ENCODE measurements at places on chromosomes 5 and 9.

DNA sequence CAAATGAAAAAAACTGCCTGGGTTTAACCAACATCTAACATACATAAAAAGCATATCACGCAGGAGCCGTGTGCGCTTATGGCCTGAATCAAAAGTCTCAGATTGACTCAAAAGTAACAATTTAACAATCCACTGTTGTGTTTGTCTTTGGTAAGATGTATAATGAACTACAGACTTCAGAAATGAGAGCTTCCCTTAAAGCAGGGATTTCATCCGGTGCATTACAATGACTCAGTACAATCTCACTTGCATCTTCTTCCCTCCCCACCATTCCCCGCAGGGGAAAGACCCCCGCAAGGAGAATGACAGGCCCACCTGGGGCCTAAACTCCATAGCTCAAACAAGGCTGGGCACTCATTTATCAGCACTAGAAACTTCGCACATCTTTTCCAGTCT lies 1.4 kb downstream of the ZFR start:
- DNase-seq: peak; percentile 28

GRCh38 chr9:130681769-130682420 lies 11.7 kb upstream of the EXOSC2 start:
- DNase-seq: peak; percentile 52

DNA sequence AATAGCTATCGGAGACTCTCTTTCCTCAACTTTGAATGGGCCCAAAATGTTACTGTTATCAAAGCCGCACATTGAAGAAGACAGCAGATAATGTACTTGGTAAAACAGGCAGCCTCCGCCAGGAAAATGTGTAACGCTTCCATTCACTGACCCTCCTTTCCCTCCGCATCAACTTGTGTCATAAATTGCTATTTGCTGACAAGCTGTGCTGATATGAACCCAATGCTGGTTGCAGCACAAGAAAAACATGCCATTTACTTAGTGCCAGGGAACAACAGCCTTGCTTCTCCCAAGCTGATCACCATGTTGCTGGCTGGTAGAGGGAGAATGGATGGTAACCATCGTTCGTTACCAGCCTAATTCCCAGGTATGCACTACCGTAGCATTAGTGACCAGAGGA lies 162.6 kb upstream of the PPP1R2B start:
- no peak for DNase-seq

GRCh38 chr5:167939686-167940085 lies 351.8 kb upstream of the WWC1 start:
- no peak for DNase-seq

GRCh38 chr5:139709582-139710318 lies 61.6 kb downstream of the CXXC5 start:
- DNase-seq: peak; percentile 76

DNA sequence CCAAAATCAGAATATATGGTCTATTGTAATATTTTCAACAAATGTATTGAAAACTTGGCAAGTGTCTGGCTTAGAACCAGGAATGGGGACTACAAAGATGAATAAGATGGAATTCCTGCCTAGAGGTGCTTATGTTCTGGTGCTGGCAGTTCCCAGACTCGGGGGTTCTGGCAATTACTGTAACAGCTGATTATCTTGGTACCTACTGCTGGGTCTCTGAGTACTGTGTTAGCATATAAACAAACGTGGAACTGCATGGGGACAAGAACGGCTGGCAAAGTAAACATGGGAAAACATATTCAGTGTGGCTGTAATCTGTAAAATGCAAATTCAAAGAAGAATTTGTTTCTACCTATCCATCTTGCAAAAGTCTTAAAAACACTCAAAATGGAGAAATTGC lies 89.9 kb downstream of the SLC24A2 start:
- DNase-seq: no peak

GRCh38 chr5:92514896-92515295 lies 1066.1 kb downstream of the NR2F1-AS1 start:
- no peak for DNase-seq

- DNase-seq: no peak
These were observed 92.3 kb upstream of the SPATA31C2 start for GRCh38 chr9:88230612-88231011.

DNA sequence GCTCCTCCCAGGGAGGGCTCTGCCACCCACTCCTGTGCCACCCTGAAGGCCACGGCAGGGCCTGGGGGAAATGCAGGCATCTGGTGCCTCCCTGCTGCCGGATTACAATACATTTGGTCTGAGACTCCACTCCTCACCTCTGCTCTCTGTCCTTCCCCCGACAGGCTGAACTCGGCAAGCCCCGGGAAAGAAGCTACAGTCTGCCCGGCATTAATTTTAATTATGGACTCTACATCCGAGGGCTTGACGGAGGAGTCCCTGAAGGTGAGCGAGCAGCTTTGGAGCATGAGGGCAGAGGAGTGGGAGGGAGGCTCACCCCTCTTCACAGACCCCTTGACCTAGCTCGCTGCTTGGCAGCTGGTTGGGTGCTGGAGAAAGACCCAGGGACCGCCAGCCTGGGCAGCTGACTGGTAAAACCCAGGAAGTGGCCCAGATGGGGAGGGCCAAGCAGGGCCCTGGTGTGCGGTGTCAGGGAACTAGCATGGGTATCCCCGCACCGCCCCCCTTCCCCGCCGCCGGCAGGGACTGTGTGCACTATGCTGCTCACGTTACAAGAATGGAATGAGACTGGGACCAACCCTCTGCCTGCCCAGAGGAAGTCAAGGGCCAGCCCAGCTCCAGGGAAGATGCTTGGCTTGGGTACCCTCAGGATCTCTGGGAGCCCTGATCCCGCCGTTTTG lies 83.7 kb upstream of the BARHL1 start:
- DNase-seq: no peak

GRCh38 chr5:665956-666711 lies 27.0 kb downstream of the TPPP start:
- DNase-seq: no peak

- no peak for DNase-seq
These were observed 23.9 kb downstream of the FGF10 start for GRCh38 chr5:44365345-44365744.

- no peak for DNase-seq
These were observed 58.2 kb upstream of the PRR16 start for GRCh38 chr5:120405923-120406322.
